ENCODE measurements at places on chromosomes 7 and 10.

DNA sequence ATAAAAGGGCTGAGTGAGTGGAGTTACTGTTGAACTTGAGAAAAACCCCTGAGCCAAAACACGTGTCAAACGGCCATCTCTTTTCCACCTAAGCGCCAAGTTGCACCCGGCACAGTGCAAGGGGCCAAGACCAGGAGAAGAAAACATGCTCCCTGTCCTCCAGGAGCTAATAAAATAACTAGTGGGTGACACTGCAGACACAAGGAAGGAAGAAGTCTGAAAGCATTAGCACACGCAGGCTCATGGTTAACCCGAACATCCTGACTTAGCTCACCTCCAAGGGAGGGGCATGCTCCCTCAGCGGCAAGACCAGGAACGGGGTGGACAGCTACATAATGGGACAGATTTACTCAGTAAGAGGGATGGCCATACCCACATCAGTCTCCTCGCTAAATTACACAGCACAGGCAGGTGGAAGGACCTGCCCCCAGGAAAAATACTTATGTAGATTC lies 65.0 kb downstream of the PIP4K2A start:
- DNase-seq, result no peak

DNA sequence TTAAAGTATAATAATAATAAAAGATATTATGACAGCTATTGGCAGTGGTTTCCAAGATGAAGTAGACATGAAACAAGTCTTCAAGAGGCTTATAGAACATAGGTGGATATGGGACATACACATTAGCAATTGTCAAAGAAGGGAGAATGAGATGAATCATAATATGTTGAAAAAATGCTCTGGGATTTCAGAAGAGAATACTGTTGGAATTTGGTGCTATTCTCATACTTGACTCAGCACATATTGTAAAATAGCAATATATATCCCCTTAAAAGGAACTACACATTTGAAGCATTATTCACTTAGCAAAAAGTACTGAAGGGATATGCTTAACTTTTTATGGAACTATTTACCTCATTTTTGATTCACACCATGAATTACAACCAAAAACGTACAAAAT lies 577.2 kb upstream of the PCDH15 start:
- DNase-seq, result no peak

DNA sequence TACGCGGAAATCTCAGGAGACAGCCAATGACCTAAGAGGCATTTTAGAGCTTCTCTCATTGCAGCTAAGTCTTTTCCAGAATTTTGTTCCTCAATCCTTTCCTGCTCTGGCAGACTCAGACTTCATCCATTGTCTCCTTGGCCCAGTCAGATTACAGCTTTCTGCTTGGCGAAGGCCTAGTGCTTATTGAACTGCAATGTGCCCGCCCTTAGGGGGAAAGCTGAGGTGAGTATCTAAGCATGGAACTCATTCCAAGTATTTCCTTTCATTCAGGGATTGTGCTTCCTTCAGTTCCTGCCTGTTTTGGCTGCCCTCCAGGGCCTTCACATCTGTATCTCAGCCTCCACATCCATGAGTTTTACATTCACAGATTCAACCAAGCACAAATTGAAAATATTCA lies 37.5 kb downstream of the PRLHR start:
- DNase-seq, result no peak

- no peak for DNase-seq
Observed at GRCh38 chr10:125016611-125017202, 74.8 kb downstream of the ZRANB1 start.

- no peak for DNase-seq
Observed at GRCh38 chr10:19570120-19570519, 246.1 kb upstream of the PLXDC2 start.

- DNase-seq, result no peak
Observed at GRCh38 chr10:63021225-63021624, 111.9 kb upstream of the NRBF2 start.

DNA sequence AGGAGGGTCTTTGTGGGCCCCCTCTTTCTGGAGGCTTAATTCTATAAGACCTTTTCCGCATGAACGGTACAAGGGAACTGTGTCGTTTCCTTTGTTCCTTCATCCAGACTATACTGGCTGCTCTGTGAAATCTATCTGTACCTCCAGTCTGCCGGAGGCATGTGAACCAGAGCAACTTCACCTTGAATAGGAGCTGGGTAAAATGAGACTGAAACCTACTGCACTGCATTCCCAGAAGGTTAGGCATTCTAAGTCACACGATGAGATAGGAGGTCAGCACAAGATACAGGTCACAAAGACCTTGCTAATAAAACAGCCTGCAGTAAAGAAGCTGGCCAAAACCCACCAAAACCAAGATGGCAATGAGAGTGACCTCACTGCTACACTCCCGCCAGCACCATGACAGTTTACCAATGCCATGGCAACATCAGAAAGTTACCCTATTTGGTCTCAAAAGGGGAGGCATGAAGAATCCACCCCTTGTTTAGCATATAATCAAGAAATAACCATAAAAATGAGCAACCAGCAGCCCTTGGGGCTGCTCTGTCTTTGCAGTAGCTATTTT lies 36.8 kb upstream of the INPP5F start:
- no peak for DNase-seq

Data from IMR-90 (cell line).